ENCODE measurements at places on chromosomes 12 and 14.

- DNase-seq = no peak
Observed at GRCh38 chr14:22845821-22846625, 9.6 kb downstream of the MMP14 start.

GRCh38 chr12:44708218-44708617 is 167.9 kb downstream of the NELL2 start:
- no peak for DNase-seq

GRCh38 chr12:109612975-109613502 is 39.4 kb downstream of the MVK start:
- DNase-seq = peak; percentile 20

- no peak for DNase-seq
Observed at GRCh38 chr12:27366621-27367020, 34.0 kb downstream of the BMAL2 start.

DNA sequence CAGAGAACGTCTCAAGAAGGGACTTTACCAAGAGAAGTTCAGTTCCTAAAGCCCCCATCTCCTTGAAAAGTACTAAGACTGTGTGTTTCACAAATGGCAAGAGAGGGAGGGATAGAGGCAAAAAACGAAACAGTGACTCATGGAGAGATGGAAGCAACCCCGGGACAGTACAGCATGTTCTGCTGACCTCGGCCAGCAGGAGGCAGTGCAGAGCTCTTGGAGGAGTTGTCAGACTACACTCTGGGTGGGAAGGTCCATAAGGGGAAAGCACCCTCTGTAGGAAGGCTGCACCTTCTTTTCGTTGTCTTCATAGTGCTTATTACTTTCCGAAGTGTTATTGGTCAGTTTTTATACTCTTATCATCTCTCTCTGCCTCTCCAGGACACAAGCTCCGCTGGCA is 525.2 kb upstream of the CCDC196 start:
- DNase-seq = peak; percentile 10

GRCh38 chr12:6093764-6094163 is 30.7 kb downstream of the VWF start:
- DNase-seq = no peak

GRCh38 chr14:60257865-60258264 is 8.8 kb downstream of the PPM1A start:
- no peak for DNase-seq

GRCh38 chr12:109097435-109098182 is at the start of gene UNG:
Gene UNG, plus strand, starts transcription at chr12:109097597. Its CDS starts 83 bp downstream, at chr12:109097680.
- peak; percentile 95 for DNase-seq

DNA sequence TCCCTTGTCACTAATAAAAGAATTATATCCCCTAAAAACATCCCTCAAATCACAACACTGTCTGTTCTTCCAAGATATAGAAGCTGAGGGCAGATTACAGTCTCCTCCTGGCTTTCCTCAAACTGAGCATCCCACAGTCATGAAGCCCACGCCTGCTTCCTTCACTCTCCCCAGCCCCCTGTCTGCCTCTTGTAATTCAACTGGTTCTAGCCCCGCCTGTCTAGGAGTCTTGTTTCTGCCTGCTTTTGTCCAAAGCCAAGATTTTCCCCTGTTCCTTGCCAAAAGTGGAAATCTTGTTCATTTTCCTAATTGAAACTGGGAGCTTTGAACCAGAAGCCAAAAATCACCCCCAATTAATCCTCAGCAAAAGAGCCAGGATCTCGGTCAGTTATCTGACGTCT is 35.9 kb upstream of the PWP1 start:
- DNase-seq = no peak

GRCh38 chr12:65306366-65307168 is 28.1 kb downstream of the MSRB3 start:
- no peak for DNase-seq

DNA sequence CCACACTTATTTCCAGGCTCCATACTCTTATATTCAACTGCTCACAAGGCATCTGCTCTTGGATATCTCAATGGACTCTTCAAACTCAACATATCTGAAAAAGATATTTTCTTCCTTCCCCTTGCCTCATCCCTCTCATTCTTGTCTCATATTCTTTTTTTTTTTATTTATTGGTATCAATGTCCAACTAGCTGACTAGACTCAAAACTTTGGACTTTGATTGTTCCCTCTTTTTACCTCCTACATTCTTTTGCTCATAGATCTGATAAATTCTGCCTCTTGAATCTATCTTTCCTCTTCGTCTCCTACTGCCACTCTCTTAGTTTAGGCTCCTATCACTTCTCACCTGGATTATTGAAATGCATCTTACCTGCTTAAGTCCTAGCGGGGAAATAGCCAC is 25.8 kb downstream of the ARF6 start:
- DNase-seq = no peak

DNA sequence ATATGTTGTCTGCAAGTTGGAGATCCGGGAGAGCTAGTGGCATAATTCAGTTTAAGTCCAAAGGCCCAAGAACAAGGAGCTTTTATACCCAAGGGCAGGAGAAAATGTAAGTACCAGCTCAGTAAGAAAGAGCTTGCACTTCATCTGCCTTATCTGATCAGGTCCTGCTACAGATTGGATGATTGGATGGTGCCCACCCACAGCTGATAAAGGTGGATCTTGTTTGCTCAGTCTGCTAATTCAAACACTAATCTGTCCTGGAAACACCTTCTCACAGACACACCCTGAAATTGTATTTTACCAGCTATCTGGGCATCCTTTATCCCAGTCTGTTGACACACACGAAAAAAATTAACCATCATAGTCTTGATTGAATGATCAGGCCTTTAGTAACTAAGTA is 230.7 kb upstream of the SLC16A7 start:
- DNase-seq = no peak

GRCh38 chr12:130715998-130716968 is at the start of gene RIMBP2:
Gene RIMBP2, minus strand, starts transcription at chr12:130716299. Its CDS starts 237,286 bp downstream, at chr12:130479013.
- DNase-seq = peak; percentile 81

- DNase-seq = no peak
Observed at GRCh38 chr14:71243697-71244096, 336.4 kb downstream of the PCNX1 start.

GRCh38 chr12:111011999-111012600 is 91.7 kb upstream of the MYL2 start:
- DNase-seq = no peak

DNA sequence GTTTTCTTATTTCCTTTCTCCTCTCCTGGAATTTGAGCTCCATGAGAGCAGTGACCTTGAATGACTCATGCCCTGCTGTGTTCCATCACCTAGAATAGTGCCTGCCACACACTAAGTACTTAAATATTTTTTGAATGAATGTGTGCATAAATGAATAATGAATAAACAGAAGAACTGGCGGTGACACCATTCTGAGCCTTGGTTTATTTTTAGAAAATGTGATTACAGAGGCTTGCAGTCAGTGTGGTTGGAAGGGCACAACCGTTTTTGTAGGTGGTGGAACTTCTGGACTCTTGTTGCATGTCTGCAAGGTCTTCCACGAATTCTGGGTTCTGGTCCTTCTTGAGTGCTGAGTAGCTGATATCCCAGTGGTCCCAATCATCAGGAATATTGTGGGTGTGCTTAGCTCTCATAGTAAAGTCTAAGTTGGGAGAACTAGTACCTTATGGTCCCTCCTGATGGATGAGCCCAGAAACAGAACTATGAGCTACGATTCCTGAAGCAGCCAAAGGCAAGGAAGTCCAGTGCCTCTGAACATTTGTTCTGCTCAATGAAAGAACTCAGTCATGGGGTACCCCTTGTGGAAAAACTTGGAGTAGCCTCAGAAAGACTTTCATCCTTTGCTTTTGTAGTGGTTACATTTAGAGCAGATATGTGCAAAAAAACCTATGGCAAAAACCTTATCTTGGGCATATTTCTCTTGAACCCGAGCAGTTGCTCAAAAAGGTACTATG is 28.8 kb upstream of the BHLHE41 start:
- DNase-seq = no peak

GRCh38 chr12:53223389-53224060 is 8.5 kb downstream of the RARG start:
- DNase-seq = no peak

DNA sequence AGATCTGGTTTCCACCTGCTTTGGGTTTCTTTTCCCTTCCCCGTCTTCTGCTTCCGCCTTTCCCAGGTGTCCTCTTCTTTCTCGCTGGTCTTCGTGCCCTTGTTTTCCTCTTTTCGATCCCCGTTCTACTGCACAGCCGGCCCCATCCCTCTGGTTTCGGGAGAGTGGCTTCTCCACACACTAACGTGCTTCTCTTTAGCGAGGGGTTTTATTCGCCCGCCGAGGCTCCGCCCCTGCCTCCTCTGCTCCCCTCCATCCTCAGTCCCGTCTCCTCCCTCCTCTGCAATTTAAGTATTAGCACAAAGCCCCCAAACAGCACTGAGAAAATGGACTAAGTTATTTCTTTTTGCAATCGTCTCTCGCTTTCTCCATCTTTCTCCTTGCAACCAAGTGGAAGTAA is at the start of gene SLC7A8:
TSS of gene SLC7A8 (minus strand) at position 182 of the 400 bp plus-strand sequence. CDS start 746 bp downstream, outside the sequence.
- no peak for DNase-seq

GRCh38 chr12:68310370-68310769 is 21.8 kb downstream of the MDM1 start:
- DNase-seq = no peak

DNA sequence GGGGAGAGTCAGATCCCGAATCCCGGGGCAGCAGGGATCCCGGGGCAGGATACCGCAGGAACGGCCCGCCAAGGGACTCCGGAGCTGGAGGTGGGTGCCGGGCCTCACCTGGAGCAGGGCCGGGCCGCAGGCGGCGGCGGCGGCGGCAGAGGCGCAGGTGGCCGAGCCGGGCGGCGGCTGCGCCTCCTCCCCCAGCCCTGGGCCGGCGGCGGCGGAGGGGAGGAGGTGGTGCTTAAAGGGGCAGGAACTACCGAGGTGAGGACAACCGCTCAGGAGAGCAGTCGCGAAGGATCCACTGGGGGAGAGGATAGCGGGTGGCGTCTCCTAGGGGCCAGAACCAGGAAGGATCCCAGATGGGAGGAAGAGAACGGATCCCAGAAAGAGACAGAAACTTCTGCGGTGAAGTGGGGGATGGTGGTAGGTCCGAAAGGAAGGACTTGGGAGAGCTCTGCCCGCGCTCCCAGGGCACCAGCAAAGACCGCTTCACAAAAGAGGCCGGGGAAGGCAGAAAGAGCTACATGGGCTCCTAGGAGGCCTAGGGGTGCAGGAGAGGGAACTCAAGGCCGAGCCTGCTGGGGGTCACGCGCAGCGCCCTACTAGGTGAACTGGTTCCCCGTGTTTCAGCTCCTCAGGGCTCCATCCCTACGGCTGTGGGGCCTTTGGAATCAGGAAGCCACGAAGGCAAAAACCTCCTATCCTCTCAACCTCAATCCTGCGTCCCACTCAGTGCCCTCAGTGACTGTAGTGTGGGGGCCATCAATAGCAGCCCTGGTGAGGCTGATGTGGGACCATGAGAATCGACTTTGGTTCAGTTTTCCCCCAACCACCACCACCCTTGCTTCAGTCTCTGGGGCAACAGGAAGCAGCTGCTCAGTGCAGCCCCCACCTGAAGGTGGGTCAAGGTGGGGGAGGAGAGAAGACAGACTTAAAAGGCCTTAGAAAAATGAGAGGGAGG is 5.0 kb upstream of the BAZ2A start:
- peak; percentile 66 for DNase-seq

DNA sequence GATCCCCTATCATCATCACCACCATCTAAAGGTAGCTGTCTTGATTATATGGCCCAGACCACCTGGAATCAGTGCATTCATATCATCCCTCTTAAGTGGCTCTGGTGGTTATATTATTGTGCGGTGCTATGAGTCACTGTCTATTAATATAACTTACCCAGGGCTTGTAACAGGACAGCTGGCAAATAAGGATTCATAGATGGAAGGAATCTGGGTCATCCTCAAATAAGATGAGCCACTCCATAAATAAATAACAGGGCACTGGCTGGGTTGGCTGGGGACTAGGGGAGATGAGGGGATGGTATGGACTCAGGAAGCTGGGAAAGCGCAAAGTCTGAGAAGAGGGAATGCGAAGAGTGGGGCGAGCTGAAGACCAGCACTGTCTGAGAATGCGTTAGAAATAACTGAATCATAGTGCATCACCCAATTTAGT is 216.1 kb downstream of the NUAK1 start:
- no peak for DNase-seq

GRCh38 chr12:95100264-95101190 is 27.1 kb upstream of the NR2C1 start:
- DNase-seq = no peak

GRCh38 chr14:37545174-37545573 is 49.9 kb downstream of the FOXA1 start:
- no peak for DNase-seq

DNA sequence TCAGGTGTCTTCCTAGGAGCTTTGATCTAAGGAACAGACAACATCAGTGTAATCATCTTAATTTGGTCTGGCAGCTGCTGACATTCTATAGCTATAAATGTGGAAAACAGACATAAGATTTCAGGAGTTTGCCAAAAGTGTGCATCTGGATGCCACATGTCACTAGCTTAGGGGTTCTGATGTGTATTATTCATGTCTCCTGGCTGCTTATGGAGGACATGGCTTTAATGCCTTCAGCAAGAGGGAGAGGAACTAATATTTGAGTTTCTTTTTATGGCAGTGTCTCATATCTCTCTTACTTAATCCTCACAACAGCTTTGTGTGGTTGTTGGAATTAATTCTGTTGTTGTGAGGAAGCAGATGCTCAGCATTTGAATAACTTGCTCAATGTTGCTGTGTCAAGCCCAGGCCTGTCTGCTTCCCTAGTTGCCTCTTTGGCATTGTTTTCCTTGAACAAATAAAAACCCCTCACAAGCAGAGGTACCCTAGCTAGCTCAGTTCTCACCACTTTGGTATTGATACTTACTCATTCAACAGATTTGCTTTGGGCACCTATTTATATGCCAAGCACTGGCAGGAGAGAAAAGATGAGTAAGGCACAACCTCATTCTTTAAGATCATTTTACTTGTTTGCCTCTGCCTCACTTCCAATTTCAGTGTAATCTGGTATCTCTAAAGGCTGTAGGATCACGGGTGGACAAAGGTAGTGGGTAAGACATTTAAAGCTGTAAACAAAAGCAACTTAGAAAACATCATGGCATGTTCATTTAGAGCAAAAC is 39.8 kb upstream of the EID3 start:
- peak; percentile 27 for DNase-seq

- no peak for DNase-seq
Observed at GRCh38 chr12:132460571-132460970, 29.4 kb upstream of the FBRSL1 start.

DNA sequence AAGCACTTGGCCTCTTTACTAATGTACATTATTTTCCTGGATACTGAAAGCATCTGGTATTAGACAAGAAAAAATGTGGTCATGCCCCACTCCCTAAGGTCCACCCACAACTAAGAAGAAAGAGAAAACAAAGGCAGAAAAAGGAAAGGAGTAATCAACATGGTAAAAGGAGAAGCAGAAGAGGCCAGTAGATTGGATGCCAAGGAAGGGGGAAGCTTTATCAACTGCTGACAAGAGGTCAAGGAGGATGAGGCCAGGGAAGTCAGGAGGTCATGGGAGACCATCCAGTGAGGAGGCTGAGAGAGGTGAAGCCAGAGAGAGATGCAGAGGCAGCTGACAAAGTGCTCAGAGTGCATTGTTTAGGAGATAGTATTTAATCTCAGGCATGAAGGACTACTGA is 383.5 kb downstream of the ZFP36L1 start:
- DNase-seq = no peak

- DNase-seq = no peak
Observed at GRCh38 chr14:104930526-104931303, 6.0 kb downstream of the PLD4 start.

GRCh38 chr14:103430358-103430757 is 45.1 kb downstream of the MARK3 start:
- no peak for DNase-seq

- no peak for DNase-seq
Observed at GRCh38 chr12:94633401-94633800, 17.0 kb downstream of the TMCC3 start.
